ENCODE measurements at places on chromosomes 2 and 18. TPM values are rescaled to one million over a fixed set of nuclear protein-coding genes. Genes with fewer than 3 reads are reported as not detected.

DNA sequence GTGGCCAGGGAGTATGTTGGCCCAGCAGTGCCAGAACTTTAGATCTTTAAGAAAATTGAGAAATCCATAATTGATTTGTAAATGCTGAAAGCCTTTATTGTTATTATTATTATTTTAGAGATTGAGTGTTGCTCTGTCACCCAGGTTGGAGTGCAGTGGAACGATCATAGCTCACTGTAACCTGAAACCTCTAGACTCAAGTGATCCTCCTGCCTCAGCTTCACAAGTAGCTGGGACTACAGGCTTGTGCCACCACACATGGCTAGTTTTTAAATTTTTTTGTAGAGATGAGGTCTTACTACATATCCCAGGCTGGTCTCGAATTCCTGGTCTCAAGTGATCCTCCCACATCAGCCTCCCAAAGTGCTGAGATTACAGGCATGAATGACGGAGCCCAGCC lies 143.2 kb upstream of the CCDC68 start:
- H3K27ac ChIP-seq = no peak overlapping the region
- no peak for DNase-seq
- no peaks in the 10 kb centered on the region for H3K27me3 ChIP-seq
- no peaks in the 10 kb centered on the region for H3K36me3 ChIP-seq
- no peaks in the 10 kb centered on the region for H3K4me1 ChIP-seq

GRCh38 chr18:8029731-8030130 lies 462.6 kb downstream of the PTPRM start:
- H3K36me3 ChIP-seq = no peaks in the 10 kb centered on the region
- H3K4me1 ChIP-seq = no peaks in the 10 kb centered on the region
- H3K27me3 ChIP-seq = no peaks in the 10 kb centered on the region
- no peak overlapping the region for H3K4me3 ChIP-seq

DNA sequence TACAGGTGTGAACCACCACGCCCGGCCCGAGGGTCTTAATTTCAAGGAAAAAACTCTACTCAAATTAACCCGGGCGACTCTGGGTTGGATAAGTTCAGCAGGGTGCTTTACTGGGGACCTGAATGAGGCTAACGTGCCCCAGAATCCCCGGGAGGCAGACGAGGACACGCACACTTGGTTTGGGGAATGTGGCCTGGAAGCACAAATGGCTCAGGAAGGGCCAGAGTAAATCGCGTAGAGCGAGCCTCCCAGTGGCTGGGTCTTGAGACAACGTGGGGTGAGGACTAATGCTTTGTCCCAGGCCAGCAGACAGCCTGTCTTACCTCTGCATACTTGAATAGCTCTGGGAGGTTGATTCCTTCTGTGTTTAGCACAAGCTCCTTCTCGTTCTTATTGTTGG lies 75.8 kb downstream of the POLR1A start:
- no peak overlapping the region for H3K27ac ChIP-seq
- H3K36me3 ChIP-seq = peaks cover 4% of the 10 kb centered on the region
- H3K4me1 ChIP-seq = peaks cover 41% of the 10 kb centered on the region
- no peaks in the 10 kb centered on the region for H3K27me3 ChIP-seq

GRCh38 chr2:144326825-144327224 lies 193.1 kb downstream of the ZEB2 start:
- no peak for DNase-seq
- no peak overlapping the region for H3K4me3 ChIP-seq
- no peaks in the 10 kb centered on the region for H3K27me3 ChIP-seq
- peaks cover 81% of the 10 kb centered on the region for H3K4me1 ChIP-seq

DNA sequence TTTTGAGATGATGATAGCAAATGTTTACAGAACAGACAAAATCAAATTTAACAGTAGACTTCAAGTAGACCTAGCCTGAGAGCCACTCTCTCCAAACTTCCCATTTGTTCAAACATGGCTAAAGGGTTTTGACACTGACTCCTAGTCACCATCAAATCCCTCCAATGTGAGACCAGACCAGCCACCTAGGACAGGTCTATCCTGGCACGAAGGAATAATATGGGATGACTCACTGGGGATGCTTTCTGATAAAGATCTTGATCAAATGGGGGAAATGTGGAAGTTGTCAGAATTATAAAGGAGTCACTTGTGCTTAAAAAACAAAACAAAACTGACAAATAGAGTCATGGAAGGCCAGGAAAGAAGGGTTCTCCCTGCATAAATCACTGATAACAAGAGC lies 95.7 kb downstream of the EDAR start:
- H3K36me3 ChIP-seq = no peaks in the 10 kb centered on the region
- no peak overlapping the region for H3K4me3 ChIP-seq
- H3K27ac ChIP-seq = no peak overlapping the region
- DNase-seq = no peak

The CNGA3 gene
- total RNA-seq = not detected

- no peaks in the 10 kb centered on the region for H3K4me1 ChIP-seq
- no peak for DNase-seq
- H3K27ac ChIP-seq = no peak overlapping the region
- peaks cover 64% of the 10 kb centered on the region for H3K36me3 ChIP-seq
These were observed 71.1 kb upstream of the TFCP2L1 start for GRCh38 chr2:121356058-121356640.

GRCh38 chr2:195579776-195580555 lies 77.1 kb upstream of the SLC39A10 start:
- H3K4me3 ChIP-seq = no peak overlapping the region
- peaks cover 60% of the 10 kb centered on the region for H3K4me1 ChIP-seq
- no peaks in the 10 kb centered on the region for H3K36me3 ChIP-seq

GRCh38 chr2:162490761-162491470 lies 147.0 kb downstream of the GCA start:
- no peaks in the 10 kb centered on the region for H3K36me3 ChIP-seq
- H3K27ac ChIP-seq = no peak overlapping the region
- no peaks in the 10 kb centered on the region for H3K4me1 ChIP-seq
- H3K27me3 ChIP-seq = no peaks in the 10 kb centered on the region

- no peak for DNase-seq
- peaks cover 75% of the 10 kb centered on the region for H3K4me1 ChIP-seq
- peak overlapping the region; percentile 53 for H3K27ac ChIP-seq
- no peak overlapping the region for H3K4me3 ChIP-seq
- no peaks in the 10 kb centered on the region for H3K27me3 ChIP-seq
- H3K36me3 ChIP-seq = no peaks in the 10 kb centered on the region
These were observed 32.8 kb downstream of the FAM178B start for GRCh38 chr2:96953611-96953978.

DNA sequence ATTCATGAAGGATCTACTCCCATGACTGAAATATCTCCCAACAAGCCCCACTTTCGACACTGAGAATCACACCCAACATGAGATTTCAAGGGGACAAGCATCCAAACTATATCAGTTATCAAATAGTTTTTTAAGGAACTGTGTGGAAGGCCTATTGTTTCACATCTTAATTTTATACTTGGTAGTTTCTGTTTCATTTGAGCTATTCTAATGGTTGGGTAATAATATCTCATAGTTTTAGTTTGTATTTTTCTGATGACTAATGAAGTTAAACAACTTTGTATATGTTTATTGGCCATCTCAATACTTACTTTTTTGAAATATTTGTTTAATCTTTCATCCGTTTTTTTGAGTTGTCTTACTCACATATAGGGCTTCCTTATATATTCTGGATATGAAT lies 135.0 kb downstream of the SCG2 start:
- H3K36me3 ChIP-seq = no peaks in the 10 kb centered on the region
- H3K4me1 ChIP-seq = peaks cover 3% of the 10 kb centered on the region
- no peak overlapping the region for H3K27ac ChIP-seq
- no peak overlapping the region for H3K4me3 ChIP-seq

The OSR1 gene
- not detected for total RNA-seq

GRCh38 chr18:56988022-56988421 lies 158.9 kb upstream of the BOD1L2 start:
- no peak for DNase-seq
- H3K27ac ChIP-seq = no peak overlapping the region
- no peaks in the 10 kb centered on the region for H3K27me3 ChIP-seq
- no peaks in the 10 kb centered on the region for H3K4me1 ChIP-seq

- H3K4me3 ChIP-seq = no peak overlapping the region
- H3K27ac ChIP-seq = no peak overlapping the region
- H3K36me3 ChIP-seq = no peaks in the 10 kb centered on the region
- no peaks in the 10 kb centered on the region for H3K4me1 ChIP-seq
- DNase-seq = no peak
These were observed 60.9 kb upstream of the DSEL start for GRCh38 chr18:67577386-67577785.

DNA sequence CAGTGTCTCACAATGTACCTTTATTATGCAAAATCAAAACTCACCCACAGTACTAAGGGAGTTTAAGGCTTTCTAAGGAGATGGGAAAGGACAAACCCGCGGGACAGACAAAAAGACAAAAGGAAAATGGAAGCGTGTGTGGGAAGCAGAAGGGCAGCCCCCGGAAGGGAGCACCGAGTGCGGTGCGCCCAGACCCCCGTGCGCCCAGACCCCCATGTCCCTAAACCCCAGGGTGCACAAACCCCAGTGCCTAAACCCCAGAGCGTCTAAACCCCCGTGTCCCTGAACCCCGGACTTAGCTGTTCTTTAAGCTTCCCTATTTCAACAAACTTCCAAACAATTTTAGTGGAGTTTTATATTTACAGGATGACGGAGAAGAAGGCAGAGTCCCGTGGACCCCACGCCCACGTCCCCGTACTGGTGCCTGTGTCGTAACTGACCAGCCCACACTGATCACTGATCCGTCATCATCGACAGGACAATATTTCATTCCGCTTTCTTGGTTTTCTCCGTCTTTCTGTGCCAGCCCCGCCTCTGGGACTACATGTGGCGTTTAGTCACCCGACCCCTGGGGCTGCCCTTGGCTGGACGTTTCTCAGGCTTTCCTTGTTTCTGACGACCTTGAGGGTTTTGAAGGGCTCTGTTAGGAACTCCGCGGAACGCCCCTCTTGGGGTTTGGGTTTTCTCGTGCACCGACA lies 76.9 kb downstream of the RTP5 start:
- H3K36me3 ChIP-seq = no peaks in the 10 kb centered on the region
- no peak overlapping the region for H3K27ac ChIP-seq
- peaks cover 2% of the 10 kb centered on the region for H3K4me1 ChIP-seq
- no peaks in the 10 kb centered on the region for H3K27me3 ChIP-seq
- peak; percentile 21 for DNase-seq

DNA sequence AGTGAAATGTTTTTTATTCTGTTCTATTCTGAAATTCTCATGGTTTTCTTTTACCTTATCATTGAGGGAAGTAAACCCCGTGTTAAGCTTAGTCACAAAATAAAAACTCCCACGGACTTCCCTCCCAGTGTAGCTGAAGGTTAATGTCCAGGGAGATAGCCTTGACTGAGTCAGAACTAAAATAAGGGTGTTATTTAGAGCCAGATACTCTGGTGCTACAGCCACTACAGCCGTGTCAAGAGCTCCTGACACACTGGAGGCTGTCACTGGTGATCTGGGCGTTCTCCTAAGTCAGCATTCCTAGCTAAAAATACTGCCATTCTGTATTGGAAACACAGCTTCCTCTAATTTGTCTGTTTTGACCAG lies 82.0 kb upstream of the RANBP2 start:
- peaks cover 31% of the 10 kb centered on the region for H3K4me1 ChIP-seq
- H3K27ac ChIP-seq = peak overlapping the region; percentile 66
- no peak for DNase-seq
- no peaks in the 10 kb centered on the region for H3K27me3 ChIP-seq
- no peak overlapping the region for H3K4me3 ChIP-seq

- DNase-seq = no peak
- H3K36me3 ChIP-seq = no peaks in the 10 kb centered on the region
- no peak overlapping the region for H3K27ac ChIP-seq
- H3K4me3 ChIP-seq = no peak overlapping the region
These were observed 763.9 kb downstream of the TMEM182 start for GRCh38 chr2:103525756-103526155.

- no peaks in the 10 kb centered on the region for H3K27me3 ChIP-seq
- no peak overlapping the region for H3K4me3 ChIP-seq
- no peaks in the 10 kb centered on the region for H3K36me3 ChIP-seq
- no peak for DNase-seq
These were observed 33.7 kb downstream of the NRP2 start for GRCh38 chr2:205715831-205716525.

DNA sequence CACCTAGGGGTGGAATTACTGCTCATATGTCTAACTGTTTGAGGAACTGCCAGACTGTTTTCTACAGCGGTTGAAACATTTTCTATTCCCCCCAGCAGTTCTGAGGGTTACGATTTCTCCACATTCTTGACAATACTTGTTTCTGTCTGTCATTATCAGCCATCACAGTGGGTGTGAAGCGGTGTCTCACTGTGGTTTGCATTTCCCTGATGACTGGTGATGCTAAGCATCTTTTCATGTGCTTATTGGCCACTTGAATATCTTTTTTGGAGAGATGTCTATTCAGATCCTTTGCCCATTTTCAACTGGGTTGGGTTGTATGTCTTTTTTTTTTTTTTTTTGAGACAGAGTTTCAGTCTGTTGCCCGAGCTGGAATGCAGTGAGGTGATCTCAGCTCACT lies 63.0 kb downstream of the ADNP2 start:
- no peak overlapping the region for H3K27ac ChIP-seq
- DNase-seq = no peak
- peaks cover 3% of the 10 kb centered on the region for H3K27me3 ChIP-seq
- H3K4me3 ChIP-seq = no peak overlapping the region
- H3K4me1 ChIP-seq = peaks cover 7% of the 10 kb centered on the region

DNA sequence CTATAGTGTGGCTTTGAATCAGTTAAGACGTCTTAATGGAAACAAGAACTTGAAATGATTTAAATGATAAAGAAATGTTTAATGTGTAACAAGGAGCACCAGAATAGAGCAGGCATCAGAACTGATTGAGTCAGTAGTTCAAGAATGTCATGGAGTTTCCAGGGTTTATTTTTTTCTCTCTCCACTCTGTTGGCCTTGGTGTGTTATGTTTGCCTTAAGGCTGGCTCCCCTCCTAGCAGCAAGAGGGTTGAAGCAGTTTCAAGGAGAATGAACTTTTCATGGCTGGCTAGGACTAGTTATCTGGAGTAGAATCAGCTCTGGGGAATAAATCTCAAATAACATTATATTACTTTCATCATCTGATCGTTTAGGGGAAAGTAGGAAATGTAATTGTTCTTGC lies 13.4 kb upstream of the GLS start:
- no peaks in the 10 kb centered on the region for H3K4me1 ChIP-seq
- no peak overlapping the region for H3K4me3 ChIP-seq
- H3K36me3 ChIP-seq = no peaks in the 10 kb centered on the region

The CRYGB gene
- not detected for total RNA-seq
